Stimulated activated CD4-positive, alpha-beta T cell treated with anti-CD3 and anti-CD28 coated beads, Interleukin-12 subunit alpha, Interleukin-12 subunit beta, amount 100 ng/mL, for 4 hours (primary cell): ENCODE measurements at places on chromosomes 4 and X.

DNA sequence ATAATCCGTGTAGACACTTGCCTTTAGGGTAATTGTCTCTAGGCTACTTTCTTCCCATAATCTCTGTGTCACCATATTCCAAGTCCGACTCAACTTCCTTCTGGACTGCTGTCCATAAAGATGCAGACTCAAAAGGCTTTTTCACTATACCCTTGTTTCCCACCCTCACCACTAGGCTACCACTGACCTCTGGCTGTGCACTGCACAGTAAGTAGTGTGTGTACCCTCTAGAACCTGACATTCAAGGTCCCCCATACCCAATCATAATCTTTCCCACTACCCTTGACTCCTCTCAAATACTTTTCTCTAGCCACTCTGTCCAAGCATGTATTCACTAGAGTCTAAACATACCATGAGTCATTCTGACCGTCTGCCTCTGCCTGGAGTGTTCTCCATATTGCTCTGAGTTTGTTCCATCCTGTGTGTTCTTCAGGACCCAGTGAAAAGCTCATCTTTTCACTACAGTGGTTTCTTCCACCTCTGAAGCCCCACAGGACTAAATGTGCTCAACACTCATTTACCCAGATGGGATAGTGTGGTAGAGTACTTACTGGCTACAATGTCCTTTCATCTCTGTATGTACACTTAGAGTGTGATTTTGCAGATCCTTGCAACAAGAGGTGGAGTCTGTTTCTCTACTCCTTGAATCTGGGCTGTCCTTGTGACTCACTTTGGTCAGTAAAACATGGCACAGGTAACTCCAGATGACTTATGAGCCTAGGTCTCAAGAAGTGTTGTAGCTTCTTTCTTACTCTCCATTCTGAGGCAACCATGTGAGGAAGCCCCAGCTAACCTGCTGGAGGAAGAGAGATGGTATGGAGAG is 17.4 kb downstream of the JADE3 start:
- DNase-seq = no peak

DNA sequence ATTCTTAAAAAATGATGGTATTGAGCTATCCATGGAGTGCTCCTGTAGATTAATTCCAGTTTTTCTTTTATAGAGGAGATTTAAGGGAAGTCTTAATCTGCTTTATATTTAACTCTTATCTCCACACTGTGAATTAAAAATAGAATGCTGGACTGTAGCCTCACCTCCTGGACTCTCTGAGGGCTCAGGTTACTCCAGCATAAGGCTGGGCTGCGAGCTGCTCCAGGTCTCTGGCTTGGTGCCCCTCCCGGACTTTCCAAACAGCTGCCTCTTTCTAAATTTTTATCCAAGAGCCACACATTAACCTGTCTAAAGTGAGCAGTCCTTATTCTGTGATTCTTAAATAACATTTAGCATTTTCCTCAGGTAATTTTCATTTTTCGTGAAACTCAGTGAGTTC is 218.7 kb upstream of the JADE1 start:
- no peak for DNase-seq

- no peak for DNase-seq
Observed at GRCh38 chr4:31298737-31299136, 578.6 kb downstream of the PCDH7 start.

DNA sequence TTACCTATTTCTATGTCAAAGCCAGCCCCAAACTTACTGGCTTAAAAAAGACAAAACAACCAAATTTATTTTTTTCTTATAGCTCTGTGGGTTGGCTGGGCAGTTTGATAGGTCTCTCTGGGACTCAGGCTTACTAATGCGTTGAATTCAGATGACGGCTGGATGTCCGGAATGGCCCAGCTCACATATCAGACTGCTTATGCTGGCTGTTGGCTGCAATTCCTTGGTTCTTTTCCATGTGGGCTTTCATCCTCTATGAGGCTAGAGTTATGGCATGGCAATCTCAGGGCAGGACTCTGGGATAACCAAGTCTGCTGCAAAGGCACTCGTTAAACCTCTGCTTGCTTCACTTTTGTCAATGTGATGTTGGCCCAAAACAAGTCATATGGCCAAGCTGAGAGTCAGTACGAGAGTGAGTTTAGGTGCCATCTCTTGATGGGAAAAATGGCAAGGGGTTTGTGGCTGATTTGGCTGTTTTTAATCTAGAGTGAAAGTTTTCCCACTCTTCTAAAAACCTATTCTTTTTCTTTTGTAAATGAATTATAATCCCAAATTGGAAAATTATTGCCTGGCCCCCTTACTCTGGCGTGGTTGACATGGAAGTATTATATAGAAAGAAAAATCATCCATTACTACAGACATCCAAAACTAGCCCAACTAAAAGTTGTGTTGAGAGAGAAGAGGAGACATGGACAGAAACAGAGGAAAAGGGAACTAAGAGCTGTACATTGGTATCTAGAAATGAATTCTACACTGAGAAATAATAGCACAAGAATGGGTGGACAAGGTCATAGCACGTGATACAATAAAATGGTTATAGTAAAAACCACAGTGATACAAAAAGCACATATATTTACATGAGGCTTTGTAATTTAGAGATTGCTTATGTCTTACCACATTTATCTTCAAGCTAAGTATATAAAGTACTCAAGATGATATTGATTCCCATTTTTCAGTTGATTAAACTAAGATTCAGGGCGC is 6.6 kb downstream of the PRIMPOL start:
- no peak for DNase-seq

DNA sequence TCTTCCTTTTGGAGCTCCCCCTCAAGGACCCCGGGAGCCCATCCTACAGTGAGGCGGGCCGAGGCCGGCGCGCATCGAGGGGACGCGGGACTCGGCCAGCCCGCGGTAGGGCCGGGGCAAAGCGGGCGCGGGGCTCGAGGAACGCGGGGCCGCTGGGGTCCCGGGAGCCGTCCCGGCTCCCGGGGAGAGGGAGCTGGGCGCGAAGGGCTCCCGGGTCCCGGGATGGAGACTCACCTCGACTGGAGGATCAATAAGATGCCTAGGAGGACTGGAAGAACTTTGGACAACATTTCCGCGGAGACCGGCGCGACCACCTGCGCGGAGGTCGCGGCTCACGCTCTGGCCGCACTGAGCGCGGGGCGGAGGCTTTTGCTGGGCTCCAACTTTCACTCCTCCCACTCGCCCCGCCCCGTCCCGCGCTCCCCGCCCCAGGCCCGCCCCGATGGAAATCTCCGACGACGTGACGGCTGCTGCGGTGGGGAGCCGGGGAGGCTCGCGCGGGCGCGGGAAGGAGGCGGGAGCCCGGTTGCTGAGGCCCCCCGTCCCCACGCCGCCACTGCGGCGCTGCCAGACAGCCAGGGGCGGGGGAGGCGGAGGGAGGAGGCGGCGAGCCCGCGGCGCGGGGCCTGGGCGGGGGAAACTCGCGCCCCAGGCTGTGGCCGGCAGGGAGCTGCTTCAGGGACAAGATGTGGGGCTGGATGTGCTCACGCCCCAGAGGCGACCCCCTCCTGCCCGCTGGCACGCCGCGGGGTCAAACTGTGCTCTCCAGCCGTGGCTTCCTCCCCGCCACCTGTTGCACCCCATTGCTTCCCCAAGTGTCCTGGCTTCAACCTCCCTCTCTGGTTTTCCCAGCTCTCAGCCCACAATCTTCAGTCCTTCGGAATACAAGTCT is at the start of gene GABRE:
TSS of gene GABRE (minus strand) at position 341 of the 892 bp plus-strand sequence. CDS start at position 290, 51 bp downstream.
- DNase-seq = peak; percentile 0

DNA sequence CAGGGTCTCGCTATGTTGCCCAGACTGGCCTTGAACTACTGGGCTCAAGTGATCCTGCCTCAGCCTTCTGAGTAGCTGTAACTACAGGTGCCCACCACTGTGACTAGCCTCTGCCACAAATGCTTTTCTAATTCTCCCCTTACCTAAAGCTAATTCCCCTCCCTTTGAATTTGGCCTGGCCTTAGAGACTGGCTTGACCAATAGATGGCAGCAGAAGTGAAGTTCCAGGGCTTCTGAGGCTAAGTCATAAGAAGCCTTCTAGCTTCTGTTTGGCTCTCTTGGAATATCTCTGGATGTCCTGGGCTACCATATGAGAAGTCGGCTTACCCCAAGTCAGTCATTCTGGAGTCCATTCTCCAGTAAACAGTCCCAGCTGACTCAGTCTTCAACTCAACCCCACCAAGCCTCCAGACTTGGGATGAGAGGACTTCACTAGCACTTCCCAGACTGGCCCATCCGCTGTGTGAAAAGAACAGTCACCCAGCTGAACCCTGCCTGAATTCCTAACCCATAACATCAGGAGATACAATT is 61.0 kb downstream of the HPRT1 start:
- no peak for DNase-seq

GRCh38 chr4:22695917-22696316 is 3.2 kb downstream of the GBA3 start:
- no peak for DNase-seq

- no peak for DNase-seq
Observed at GRCh38 chrX:140918398-140919038, 83.9 kb upstream of the SPANXB1 start.

DNA sequence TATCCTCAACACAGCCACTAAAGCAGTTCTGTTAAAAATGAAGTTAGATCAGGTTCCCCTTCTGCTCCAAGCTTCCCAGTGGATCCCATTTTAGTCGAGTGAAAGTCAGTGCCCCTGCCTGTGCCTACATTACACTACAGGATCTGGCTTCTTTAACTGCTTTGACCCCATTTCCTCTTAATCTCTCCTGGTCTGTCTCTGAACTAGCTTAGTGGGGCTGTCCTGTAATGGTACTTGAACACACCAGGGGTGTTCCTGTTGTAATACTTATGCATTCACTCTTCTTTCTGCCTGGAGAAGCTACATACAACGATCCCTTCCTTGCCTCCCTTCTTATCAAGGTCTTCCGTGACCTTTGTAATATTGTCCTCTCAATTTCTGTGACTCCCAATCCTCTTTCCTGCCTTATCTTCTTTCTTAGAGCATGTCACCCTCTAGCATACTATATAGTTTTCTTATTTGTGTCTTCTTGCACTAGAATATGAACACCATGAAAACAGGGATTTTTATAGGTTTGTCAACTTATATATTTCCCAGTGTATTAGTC is 16.7 kb downstream of the ARSJ start:
- no peak for DNase-seq

- DNase-seq = no peak
Observed at GRCh38 chr4:94798808-94799207, 41.1 kb downstream of the BMPR1B start.

DNA sequence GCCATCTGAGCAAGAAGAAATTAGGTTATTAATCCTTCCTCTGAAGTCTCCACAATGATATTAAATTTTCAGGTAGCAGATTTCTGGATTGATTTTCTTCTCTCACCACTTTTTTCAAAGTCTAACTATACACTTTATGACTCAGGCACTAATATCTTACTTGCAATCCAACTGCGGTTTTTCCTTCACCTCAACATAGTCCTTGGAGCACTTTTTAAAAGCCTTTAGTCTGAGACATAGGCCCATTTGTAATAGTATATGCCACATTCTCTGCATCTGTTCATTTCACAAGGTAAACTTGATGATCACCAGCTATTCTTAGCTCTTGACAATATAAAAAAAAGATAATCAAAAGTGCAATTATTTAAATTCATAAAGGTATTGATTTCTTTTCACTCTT is 55.9 kb upstream of the EDNRA start:
- DNase-seq = no peak

GRCh38 chr4:17771284-17771908 is 10.0 kb downstream of the FAM184B start:
- DNase-seq = no peak

DNA sequence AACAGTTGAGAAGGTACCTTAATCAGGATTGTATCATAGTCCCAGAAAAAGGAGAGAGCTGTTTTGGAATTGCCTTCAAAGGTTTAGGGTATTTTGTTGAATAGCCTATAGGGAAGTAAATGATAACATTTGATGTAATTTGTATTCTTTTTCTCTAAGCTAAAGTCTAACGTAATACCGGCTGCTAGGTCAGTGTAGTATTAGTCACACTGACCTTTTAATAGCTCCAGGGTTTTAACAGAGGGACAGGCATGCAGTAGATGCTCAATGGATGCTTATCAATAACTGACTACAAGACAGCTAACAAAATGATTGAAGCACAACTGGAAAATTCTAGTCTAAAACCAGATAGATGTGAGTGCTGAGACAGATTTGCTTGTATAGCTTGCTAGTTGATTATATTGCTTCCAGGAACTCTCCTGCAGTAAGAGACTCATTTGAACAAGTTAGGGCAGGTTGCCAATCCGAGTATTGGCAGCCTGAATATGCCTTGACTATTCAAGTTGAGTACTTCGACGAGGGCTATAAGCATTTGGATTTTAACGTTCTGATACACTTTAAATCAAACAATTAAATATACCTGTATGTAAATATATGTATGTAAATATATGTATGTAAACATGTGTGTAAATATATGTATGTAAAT is 16.5 kb upstream of the PNPLA4 start:
- no peak for DNase-seq

DNA sequence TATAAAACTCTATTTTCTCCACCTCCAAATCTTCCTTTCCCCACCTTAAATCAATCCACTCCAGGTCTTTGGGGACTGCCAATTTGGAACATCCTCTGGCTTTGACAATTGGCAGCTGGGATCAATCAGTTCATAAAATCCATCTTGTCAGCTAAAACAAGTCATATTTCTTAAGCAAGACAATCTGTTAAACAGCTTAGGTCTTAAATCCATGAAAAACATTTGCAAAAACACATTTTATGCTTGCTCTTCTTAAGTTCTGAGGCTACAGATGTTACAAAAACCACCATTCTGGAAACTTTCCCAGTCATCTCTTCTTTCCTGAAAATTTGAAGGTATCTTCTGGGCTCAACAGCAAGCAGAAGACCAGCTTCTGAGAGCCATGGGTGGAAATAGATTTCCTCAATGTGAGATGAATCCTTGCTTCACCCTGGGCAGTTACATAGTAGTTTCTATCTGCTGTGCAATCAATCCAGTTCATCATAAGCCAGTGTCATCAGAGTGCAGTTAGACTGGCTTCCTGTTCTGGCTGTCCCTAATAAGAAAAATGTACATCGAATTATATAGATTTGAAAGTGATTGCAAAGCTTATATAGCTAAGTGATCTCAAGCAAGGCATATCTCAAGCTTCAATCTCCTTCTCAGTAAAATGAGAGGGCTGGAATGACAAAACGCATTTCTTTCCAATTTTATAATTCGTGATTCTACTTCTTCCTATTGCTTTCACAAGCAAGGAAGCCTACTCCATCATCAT is 402.7 kb upstream of the INTU start:
- no peak for DNase-seq

GRCh38 chrX:42075032-42075431 is 151.7 kb upstream of the CASK start:
- no peak for DNase-seq

GRCh38 chr4:41065434-41066006 is 148.8 kb downstream of the APBB2 start:
- no peak for DNase-seq

DNA sequence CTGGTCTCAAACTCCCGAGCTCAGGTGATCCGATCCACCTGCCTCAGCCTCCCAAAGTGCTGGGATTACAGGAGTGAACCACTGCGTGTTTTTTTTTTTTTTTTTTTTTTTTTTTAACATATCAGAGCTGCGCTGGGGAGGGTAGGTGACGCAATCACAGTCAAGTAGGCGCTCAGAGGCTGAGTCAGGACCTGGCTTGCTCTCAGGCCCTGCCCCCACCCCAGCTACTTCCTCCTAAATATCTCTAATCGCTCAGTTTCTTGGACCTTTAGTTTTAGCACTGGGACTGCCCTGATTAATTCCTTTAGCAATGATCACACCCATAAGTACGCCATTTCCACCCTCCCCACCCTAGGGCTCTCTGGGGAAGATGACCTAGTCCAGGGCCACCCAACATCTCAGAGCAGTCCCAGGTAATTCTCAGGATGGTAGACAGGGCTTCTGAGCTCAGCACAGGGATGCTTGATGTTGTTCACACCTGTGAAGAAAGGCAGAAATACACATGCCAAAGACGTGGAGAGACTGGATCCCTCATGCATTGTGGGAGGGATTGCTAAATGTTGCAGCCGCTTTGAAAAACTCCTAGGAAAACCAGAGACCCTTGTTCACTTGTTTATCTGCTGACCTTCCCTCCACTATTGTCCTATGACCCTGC is 50.2 kb downstream of the DDX3X start:
- DNase-seq = peak; percentile 42
